Glomerular endothelial cell (primary cell): ENCODE measurements at places on chromosomes 3 and 15. TPM values are rescaled to one million over a fixed set of nuclear protein-coding genes. Genes with fewer than 3 reads are reported as not detected.
A peak's percentile ranks its signal among the peaks of the same experiment; 100 is the strongest.

DNA sequence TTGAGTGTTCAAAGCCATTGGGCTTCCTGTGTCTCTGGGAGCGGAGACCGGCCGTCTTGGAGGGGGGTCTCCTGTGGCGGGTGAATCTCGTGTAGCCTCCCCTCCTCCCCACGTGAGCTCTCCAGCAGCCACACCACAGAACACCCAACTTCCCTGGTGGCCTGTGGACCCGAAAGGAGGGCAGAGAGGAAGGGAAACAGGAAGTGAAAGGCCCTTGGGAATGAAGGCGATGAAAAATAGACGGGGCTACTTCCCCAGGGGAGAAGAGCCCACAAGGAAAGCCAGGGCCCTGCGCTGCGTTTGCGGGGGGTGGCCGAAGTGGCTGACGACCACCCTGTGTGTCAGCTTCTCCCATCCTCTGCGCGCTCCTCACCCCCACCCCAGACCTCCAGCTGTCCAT lies 5.4 kb downstream of the ANKRD63 start:
- no peak for DNase-seq

GRCh38 chr3:100992231-100993012 lies 799 bp downstream of the ABI3BP start:
- DNase-seq = peak; percentile 51

GRCh38 chr15:99185414-99186130 lies 63.8 kb downstream of the TTC23 start:
- DNase-seq = no peak

DNA sequence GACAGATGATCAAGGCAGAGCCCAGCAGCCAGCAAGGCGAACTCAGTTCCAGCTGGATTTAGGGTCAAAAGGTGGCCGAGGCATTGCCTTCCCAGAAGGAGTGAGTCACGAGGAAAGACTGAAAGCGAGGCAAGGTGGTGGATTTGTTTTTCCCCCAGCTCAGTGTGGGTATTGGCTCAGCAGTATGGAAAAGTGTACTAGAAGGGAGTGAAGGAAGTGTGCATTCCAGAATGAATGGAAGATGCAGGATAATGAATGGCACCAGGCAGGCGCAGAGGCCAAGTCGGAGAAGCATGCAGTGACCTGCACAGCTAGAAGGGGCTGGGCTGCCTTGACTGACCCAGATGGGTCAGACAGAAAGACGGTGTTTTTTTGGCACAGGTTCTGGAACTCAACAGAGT lies 46.3 kb downstream of the FOXP1 start:
- DNase-seq = peak; percentile 79

GRCh38 chr15:34514251-34514670 lies 69.2 kb downstream of the GOLGA8B start:
- DNase-seq = no peak

DNA sequence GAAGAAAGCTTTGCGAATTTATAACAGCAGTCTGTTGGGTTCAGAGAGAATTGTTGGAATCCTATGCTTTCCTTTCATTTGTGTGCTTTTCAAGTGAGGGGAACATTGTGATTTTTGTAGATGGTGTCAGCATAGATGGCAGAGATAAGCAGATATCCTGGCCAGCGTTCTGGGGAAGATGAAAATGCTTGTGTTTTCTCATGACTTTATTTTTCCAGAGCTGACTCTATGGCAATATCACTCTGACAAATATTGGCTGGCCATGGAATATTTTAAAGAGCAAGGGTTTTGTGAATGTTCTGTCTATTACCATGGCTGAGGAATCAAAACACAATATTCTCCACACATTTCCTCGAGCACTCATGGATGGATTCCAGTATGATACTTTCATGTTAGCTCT lies 108.8 kb downstream of the MITF start:
- DNase-seq = no peak

- DNase-seq = peak; percentile 70
These were observed 154.4 kb downstream of the PGPEP1L start for GRCh38 chr15:98853161-98853560.

DNA sequence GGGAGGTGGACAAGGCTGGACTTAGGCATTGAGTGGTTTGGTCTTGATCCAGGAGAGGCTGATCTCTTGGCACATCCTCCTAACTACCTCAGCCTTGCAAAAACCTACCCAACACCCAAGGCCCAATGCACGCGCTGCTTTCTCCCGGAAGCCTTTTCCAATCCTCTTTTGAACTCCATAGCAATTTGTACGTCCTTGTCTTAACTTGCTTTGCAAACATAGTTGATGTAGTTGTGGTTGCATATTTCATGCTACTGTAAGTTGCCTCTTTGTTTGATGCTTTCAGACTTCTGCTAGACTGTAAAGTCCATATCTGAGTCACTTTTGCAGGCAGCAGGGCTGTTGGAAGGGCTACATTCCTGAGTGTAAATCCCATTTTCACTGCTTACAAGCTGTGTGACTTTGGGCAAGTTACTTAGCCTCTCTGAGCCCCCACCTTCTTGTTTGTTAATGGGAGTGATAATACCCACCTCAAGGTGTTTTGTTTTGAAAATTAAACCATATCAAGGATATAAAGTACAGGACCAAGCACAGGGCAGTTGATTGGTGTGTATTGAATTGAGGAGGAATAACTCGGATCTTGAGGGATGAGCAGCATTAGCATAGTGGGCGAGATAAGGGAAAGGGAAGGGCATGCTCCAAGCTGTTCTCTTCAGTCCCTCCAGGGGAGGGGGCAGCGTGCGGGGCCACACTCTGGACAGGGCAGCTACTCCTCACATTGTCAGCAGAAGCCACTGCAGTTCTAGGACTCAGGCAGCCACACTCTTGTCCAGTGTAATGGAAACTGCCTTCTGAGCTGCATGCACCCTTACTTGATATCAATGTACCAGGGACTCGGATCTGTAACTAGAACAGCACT lies 28.8 kb downstream of the SIAH2 start:
- no peak for DNase-seq

- DNase-seq = no peak
These were observed 8.9 kb downstream of the DNAAF4 start for GRCh38 chr15:55499151-55499550.

DNA sequence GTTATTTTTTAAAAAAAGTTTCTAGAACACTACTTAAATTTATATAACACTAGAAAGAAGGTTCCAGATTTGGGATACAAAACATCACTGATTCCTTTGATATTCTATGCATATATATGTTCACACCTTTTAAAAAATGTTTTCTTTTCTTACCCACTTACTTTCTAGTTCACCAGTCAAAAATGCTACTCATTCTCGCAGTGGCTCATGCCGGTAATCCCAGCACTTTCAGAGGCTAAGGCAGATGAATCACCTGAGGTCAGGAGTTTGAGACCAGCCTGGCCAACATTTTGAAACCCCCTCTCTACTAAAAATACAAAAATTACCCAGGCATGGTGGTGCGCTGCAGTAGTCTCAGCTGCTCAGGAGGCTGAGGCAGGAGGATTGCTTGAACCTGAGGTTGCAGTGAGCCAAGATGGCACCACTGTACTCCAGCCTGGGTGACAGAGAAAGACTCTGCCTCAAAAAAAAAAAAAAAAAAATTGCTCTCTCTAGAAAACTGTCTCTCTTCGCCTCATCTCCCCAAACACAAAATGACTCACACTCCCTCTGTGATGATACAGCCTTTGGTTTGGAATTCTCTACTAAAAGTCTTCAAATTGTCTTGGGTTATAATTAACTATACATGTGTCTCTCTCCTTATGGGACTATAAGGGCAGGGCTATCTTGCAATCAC lies 52.6 kb upstream of the TGFBR2 start:
- DNase-seq = no peak

- DNase-seq = no peak
These were observed 842.8 kb downstream of the SI start for GRCh38 chr3:164235289-164236028.

GRCh38 chr3:195004512-195005250 lies 266.3 kb downstream of the XXYLT1 start:
- DNase-seq = no peak

DNA sequence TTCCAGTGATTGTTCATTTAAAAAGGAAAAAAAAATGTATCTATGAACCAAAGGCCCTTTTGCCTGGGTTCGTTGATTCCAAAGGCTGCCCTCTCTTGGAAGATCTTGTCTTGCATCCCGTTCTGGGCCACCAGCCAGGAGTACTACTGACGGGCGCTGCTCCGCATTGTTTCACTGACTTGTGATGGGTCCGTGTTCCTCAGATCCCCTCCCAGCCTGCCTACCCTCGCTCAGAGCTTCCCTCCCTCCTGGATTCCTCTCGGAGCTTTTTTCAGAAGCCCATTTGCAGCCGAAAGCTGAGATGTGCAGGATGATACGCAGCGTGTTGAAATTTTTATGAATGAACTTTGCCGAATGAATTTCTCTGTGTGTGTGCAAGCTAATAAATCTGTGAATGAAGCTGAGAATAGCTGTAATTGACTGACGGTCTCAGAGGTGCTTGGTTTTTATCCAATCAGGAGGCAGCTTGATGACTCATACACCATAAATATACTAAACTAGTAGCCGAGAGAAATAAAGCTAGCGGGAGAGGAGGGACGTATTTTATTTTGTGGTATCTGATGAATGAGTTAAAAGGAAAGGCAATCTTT lies at the start of gene SHC4:
SHC4 (minus strand) TSS at position 396 of the 590 bp plus-strand sequence. CDS start 904 bp downstream, outside the sequence.
- DNase-seq = peak; percentile 63

- DNase-seq = no peak
These were observed 50.2 kb downstream of the CA12 start for GRCh38 chr15:63331456-63331855.

- DNase-seq = no peak
These were observed 2.1 kb downstream of the RIOX2 start for GRCh38 chr3:97970156-97970555.

GRCh38 chr15:101590785-101591184 lies 61.4 kb downstream of the TM2D3 start:
- DNase-seq = no peak

GRCh38 chr3:142459096-142459495 lies 11.3 kb upstream of the XRN1 start:
- no peak for DNase-seq

- no peak for DNase-seq
These were observed 161.4 kb downstream of the CHST2 start for GRCh38 chr3:143280984-143281383.

GRCh38 chr3:142898346-142899213 lies 9.7 kb upstream of the PCOLCE2 start:
- no peak for DNase-seq

GRCh38 chr15:85473455-85473854 lies 93.1 kb downstream of the AKAP13 start:
- no peak for DNase-seq

Gene PLA2G4E
- total RNA-seq = not detected in 2 replicates

Gene INO80
- total RNA-seq = 22.6 and 25.4 TPM in 2 replicates

Gene PATL2
- 0.35 and 0.48 TPM in 2 replicates for total RNA-seq

Gene NXPE3
- total RNA-seq = 5.9 and 9.4 TPM in 2 replicates

Gene ZPLD1
- total RNA-seq = 0.10 TPM in 1 of 2 replicates, not detected in the other

Gene DPP8
- total RNA-seq = 22.3 and 35.8 TPM in 2 replicates

Gene BBX
- total RNA-seq = 40.5 and 42.0 TPM in 2 replicates
